ENCODE measurements at places on chromosomes 2 and 18.

- DNase-seq: no peak
Measured at GRCh38 chr2:108194409-108195132, 45.2 kb upstream of the SULT1C3 start.

DNA sequence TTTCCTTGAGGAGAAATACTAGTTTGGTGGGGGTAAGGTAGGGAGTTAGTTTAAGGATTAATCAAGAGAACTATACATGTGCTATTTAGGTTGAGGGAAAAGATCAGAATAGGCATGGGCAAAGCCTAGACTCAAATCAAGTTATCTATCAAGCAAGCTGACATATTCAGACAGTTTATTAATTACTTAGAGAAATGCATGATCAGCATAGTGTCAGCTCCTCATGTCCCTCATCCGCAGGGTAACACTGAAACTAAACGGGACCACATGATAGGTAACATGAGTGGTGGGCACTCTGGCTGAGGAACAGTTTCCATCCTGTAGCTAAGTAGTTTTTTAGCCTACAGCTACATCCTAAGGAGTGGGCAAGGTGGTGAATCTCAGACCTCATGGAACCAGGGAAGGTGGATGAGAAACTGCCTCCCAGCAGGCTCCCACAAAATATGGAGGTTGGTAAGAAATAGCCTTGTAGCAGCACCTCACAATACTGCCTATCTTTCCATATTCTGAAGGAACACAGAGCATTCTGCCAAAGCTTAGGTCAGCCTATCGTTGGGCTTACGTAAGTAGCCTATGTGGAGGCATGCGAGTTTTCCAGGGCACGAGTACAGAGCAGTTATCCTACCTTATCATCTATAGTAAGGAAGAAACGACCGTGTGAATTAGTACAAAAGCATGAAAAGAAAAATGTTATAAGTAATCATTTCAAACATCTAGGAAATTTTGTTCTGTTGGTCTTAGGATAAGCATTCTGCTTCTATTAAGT is 18.4 kb downstream of the ZC3H6 start:
- DNase-seq: no peak

GRCh38 chr2:200026332-200027230 is 71.2 kb downstream of the MAIP1 start:
- DNase-seq: no peak

GRCh38 chr2:70534183-70534836 is 19.3 kb downstream of the TGFA start:
- no peak for DNase-seq

DNA sequence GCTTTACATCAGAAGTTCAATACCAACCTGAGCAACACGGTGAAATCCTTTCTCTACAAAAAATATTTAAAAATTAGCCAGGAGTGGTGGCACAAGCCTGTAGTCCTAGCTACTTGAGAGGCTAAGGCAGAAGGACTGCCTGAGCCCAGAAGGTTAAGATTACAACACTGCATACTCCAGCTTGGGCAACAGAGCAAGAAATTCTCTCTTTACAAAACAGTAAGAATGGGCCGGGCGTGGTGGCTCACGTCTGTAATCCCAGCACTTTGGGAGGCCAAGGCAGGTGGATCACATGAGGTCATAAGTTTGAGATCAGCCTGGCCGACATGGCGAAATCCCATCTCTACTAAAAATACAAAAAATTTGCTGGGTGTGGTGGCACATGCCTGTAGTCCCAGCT is 113.2 kb downstream of the USP34 start:
- DNase-seq: no peak

GRCh38 chr2:233680361-233681045 is 1.2 kb upstream of the UGT1A7 start:
- no peak for DNase-seq

DNA sequence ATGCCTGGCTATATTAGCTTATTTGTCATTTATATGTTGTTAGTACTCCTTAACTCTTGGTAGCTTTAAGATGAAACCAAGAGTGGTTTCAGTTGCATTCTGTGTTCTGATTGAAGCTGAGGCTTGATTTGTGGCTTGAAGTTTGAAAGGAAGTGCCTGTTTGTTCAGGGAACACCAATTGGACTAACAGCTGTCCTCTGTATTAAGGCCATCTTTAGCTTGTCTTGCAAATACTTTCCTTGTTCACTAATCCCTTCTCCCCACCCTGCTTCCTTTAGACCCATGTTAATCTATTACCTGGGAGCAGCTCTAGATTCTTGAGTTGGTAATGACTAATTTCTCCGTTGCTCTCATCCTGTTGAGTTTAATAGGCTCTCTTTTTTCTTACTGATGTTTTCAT is 13.4 kb downstream of the ITGA6 start:
- no peak for DNase-seq

GRCh38 chr2:166181813-166182154 is 54.0 kb upstream of the SCN1A start:
- DNase-seq: no peak
